ENCODE measurements at places on chromosomes 12 and 14.
A peak's percentile ranks its signal among the peaks of the same experiment; 100 is the strongest.

DNA sequence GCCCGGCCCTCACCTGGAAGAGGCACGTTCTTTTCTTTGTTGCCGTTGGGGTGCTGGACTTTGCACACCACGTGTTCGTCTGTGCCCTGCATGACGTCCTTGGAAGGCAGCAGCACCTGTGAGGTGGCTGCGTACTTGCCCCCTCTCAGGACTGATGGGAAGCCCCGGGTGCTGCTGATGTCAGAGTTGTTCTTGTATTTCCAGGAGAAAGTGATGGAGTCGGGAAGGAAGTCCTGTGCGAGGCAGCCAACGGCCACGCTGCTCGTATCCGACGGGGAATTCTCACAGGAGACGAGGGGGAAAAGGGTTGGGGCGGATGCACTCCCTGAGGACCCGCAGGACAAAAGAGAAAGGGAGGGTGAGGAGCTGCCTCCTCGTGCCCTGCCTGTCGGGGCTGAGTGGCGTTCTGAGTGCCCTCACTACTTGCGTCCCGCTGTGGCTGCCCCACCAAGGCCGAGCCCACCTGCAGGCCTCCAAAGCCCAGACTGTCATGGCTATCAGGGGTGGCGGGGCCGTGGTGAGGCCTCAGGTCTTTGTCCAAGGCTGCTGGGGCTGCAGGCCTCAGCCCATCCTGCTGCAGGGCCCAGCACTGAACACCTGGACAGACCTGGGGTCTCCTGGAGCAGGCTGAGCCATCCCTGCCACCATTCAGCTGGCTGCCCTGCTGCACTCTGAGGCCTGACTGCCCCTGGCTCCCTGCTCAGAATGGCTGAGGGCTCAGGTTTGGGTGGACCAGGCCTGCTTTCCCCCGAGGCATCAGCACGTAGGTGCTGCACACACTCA is 329.7 kb downstream of the TMEM121 start:
- peak overlapping the region; percentile 92 for H3K27ac ChIP-seq
- H3K27me3 ChIP-seq = peaks cover 51% of the 10 kb centered on the region
- DNase-seq = no peak
- H3K4me1 ChIP-seq = peaks cover 68% of the 10 kb centered on the region
- no peak overlapping the region for H3K4me3 ChIP-seq

- H3K4me1 ChIP-seq = no peaks in the 10 kb centered on the region
- DNase-seq = no peak
- H3K36me3 ChIP-seq = peaks cover 15% of the 10 kb centered on the region
- no peak overlapping the region for H3K4me3 ChIP-seq
- H3K27ac ChIP-seq = no peak overlapping the region
- H3K27me3 ChIP-seq = no peaks in the 10 kb centered on the region
Measured at GRCh38 chr14:74908861-74909341, 14.2 kb downstream of the RPS6KL1 start.

GRCh38 chr12:21797539-21797938 is 23.0 kb upstream of the KCNJ8 start:
- H3K36me3 ChIP-seq = no peaks in the 10 kb centered on the region
- no peaks in the 10 kb centered on the region for H3K27me3 ChIP-seq
- no peak overlapping the region for H3K27ac ChIP-seq
- no peak for DNase-seq
- H3K4me1 ChIP-seq = no peaks in the 10 kb centered on the region
- H3K4me3 ChIP-seq = no peak overlapping the region

DNA sequence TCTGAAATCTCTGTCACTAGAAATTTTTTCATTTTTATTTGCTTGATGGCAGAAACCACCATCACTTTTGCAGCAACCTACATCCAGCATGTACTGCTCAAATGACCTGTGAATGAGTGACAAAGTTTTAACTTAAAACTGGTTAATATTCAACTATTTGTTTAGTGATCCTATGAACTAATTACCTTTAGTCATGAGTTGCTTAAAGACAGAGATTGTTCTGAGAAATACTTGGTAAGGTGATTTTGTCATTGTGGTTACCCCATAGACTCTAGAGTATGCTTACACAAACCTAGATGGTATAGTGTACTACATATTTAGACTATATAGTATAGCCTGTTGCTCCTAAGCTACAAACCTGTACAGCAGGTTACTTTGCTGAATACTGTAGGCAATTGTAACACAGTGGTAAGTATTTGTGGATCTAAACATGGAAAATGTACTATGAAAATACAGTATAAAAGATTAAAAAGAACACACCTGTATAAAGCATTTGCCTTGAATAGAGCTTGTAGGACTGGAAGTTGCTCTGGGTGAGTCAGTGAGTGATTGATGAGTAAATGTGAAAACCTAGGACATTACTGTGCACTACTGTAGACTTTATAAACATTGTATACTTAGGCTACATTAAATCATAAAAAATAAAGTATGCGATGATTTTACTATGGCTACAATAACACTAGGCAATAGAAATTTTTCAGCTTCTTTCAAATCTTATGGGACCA is 256.6 kb upstream of the PPFIA2 start:
- H3K36me3 ChIP-seq = no peaks in the 10 kb centered on the region
- H3K4me3 ChIP-seq = no peak overlapping the region
- DNase-seq = no peak
- H3K27ac ChIP-seq = no peak overlapping the region

DNA sequence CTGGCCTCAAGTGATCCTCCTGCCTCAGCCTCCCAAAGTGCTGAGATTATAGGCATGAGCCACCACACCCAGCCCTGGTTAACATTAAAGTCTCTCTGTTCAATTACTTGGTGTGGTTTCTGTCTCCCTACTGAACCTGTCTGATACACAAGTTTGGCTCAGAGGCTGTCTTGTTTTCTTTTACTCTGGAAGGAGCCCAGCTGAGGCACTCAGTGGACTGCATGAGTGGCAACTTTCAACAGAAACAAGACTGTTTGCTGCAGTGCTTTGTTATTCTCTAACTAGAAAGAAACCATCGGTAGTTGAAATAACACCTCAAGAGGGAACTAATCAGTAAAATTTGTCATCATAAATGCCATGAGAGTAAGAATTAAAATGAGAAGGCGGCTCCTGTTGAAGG is 238.7 kb downstream of the FOXN3 start:
- no peak for DNase-seq
- no peak overlapping the region for H3K27ac ChIP-seq
- no peaks in the 10 kb centered on the region for H3K27me3 ChIP-seq
- no peaks in the 10 kb centered on the region for H3K4me1 ChIP-seq
- no peak overlapping the region for H3K4me3 ChIP-seq
- peaks cover 25% of the 10 kb centered on the region for H3K36me3 ChIP-seq

DNA sequence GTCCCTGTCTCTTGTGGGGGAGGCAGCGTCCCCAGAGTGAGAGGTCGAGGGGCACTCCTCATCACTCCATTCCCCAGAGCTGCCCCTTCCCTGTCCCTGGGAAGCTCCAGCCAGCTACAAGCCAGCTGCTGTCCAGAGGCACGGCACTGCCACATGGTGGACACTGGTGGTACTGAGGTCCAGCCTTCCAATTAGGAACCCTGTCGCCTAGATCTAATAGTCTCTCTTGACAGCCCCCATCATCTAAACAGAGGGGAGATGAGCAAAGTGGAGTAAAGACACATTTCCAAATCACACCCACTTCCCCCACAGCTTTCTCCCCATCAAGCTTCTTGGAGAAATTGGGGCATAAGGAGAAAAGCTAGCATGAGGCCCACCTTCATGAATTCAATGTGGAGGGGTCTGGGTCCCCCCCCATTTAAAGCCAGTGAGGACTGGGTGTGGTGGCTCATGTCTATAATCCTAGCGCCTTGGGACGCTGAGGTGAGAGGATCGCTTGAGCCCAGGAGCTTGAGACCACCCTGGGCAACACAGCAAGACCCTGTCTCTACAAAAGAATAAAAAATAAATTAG is 2.1 kb upstream of the INHBE start:
- peak; percentile 18 for DNase-seq
- peaks cover 33% of the 10 kb centered on the region for H3K27me3 ChIP-seq
- H3K4me1 ChIP-seq = peaks cover 10% of the 10 kb centered on the region

DNA sequence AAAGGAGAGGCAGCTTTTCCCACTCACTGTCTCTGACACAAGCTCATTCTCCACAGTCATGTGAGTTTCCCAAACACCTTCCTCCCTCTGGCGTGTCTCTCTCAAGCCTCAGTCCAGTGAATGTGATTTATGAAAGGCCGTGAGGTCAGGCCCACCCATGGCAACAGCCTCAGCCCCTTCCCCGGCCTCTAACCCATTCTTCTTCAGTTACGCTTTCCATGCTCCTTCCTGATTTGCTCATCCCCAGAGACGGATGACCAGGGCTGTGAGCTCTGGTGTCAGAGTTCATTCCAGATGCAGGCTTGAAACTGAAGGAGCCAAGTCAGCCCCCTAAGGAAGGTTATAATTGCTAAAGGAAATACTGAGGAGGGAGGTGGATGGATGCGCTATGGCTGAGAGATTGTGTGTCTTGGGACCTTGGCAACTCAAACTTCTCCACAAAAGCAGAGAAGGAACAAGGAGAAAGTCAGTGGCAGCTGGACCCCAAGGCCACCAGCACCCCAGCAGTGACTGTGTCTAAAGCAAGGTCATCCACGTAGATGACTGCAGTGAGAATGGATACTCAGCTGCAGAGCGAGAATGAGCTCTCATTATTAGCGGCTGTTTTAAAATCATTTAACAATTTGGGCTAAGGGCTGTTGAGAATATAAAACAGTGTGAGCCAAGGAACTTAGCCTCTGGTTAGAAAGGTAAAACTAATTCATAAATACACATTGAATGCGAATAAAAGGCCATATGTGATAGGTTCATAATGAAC is 84.1 kb downstream of the FBXL14 start:
- no peaks in the 10 kb centered on the region for H3K36me3 ChIP-seq
- no peaks in the 10 kb centered on the region for H3K27me3 ChIP-seq
- no peaks in the 10 kb centered on the region for H3K4me1 ChIP-seq
- H3K4me3 ChIP-seq = no peak overlapping the region
- DNase-seq = no peak
- no peak overlapping the region for H3K27ac ChIP-seq

GRCh38 chr12:64889434-64890216 is 65.2 kb downstream of the TBC1D30 start:
- no peaks in the 10 kb centered on the region for H3K4me1 ChIP-seq
- no peak overlapping the region for H3K4me3 ChIP-seq
- DNase-seq = no peak
- peaks cover 3% of the 10 kb centered on the region for H3K27me3 ChIP-seq
- no peak overlapping the region for H3K27ac ChIP-seq

- no peaks in the 10 kb centered on the region for H3K36me3 ChIP-seq
- H3K27ac ChIP-seq = no peak overlapping the region
- peaks cover 14% of the 10 kb centered on the region for H3K27me3 ChIP-seq
- no peaks in the 10 kb centered on the region for H3K4me1 ChIP-seq
- no peak overlapping the region for H3K4me3 ChIP-seq
- DNase-seq = no peak
Measured at GRCh38 chr14:81415781-81416180, 15.7 kb upstream of the STON2 start.

DNA sequence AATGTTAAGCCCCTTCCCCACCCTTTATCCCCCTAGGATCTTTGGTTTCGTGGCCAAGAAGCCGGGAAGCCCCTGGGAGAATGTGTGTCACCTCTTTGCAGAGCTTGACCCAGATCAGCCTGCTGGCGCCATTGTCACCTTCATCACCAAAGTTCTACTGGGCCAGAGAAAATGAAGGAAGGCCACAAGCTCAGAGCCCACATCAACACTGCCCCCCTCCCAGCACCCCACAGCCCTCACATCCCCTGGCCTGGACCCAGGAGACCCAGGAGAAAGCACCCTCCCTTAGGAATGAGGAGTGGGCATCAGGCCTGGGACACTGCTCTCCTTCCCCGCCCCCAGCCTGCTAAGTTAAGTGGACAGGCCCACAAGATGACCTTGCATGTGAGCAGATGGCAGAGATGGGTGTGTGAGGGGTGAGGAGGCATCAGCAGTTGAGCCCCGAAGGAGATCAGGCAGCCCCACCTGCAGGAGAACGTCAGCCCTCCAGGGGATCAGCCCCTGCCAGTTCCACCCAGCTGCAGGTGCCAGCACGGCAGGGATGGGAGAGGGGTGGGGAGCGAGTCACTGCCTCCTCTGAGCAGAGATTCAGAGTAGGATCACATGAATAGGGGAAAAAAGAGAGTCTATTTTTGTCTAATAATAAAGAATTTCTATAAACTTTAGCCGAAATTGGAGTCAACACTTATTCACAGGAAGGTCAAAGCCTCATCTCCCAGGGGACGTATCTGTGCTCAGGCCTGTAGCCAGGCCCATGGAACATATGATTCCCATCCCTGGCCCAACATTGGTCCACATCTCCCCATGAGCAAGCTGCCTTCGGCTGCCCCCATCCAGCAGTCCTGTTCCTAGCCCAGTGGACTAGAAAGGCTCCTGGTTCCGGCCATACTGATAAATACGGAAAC is 14.1 kb downstream of the TNS2 start:
- H3K36me3 ChIP-seq = peaks cover 41% of the 10 kb centered on the region
- H3K4me3 ChIP-seq = no peak overlapping the region
- no peaks in the 10 kb centered on the region for H3K4me1 ChIP-seq
- H3K27ac ChIP-seq = no peak overlapping the region
- DNase-seq = no peak

GRCh38 chr12:83933615-83934014 is 979.0 kb downstream of the SLC6A15 start:
- no peaks in the 10 kb centered on the region for H3K36me3 ChIP-seq
- H3K27me3 ChIP-seq = no peaks in the 10 kb centered on the region
- no peak for DNase-seq
- H3K27ac ChIP-seq = no peak overlapping the region

Measured in T-cell (primary cell).